ENCODE measurements at places on chromosomes 5 and 9.

- DNase-seq = no peak
- no peak overlapping the region for H3K4me3 ChIP-seq
- no peaks in the 10 kb centered on the region for H3K36me3 ChIP-seq
Measured at GRCh38 chr5:84403773-84404172, 19.1 kb upstream of the EDIL3 start.

DNA sequence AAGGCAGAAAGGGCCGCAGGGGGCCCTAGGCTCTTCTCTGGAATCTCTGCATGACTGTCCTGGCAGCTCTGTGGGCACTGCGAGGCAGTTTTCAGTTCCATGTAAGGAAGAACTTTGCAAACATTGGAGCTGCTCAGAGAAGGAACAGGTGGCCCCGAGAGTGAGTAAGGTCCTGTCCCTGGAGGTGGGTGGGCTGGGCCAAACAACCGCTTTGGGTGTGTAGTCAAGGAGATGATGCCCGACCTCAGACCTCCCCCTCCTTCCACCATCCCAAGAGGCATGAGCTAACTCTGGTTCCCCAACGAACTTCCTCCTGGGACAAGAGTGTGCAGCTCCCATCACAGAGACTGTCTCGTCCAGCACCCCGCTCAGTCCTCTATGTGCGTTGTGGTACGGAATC, 20.5 kb downstream of the CSF1R start:
- H3K4me3 ChIP-seq = no peak overlapping the region
- H3K4me1 ChIP-seq = no peaks in the 10 kb centered on the region
- no peak overlapping the region for H3K27ac ChIP-seq
- H3K27me3 ChIP-seq = no peaks in the 10 kb centered on the region

DNA sequence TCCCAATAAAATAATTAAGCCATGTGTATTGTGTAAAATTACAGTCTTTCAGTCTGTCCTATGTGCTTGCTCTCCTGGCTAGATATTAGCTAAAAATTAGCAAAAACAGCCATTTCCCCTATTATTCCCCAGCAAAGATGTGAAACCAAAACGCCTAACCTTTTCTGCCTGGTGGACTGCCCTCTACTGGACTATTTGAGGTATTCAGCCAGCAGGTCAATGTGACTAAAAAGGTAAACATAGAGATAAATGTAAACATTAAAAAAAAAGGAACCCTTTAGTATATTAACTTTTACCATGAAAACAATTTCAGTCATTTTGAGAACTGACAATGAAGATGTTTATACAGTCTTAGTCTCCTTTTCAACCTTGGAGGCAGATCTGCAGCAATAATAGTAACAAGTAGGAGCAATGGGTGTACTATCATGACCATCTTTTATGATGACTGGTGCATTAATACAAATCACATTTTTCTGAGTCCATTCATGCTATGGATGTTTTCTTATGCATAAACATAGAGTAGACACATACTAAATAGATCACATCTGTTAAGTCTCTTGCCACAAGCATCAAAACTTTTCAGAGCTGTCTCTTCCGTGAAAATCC, 10.1 kb downstream of the ATG12 start:
- peak; percentile 30 for DNase-seq
- peaks cover 42% of the 10 kb centered on the region for H3K36me3 ChIP-seq
- no peaks in the 10 kb centered on the region for H3K27me3 ChIP-seq
- no peak overlapping the region for H3K4me3 ChIP-seq

- no peak for DNase-seq
- no peaks in the 10 kb centered on the region for H3K27me3 ChIP-seq
- H3K36me3 ChIP-seq = no peaks in the 10 kb centered on the region
Measured at GRCh38 chr5:108255468-108255867, 126.4 kb downstream of the FBXL17 start.

GRCh38 chr9:2928411-2928810, 84.5 kb upstream of the PUM3 start:
- no peak overlapping the region for H3K4me3 ChIP-seq
- H3K27me3 ChIP-seq = no peaks in the 10 kb centered on the region
- no peak overlapping the region for H3K27ac ChIP-seq
- no peaks in the 10 kb centered on the region for H3K4me1 ChIP-seq

- H3K36me3 ChIP-seq = no peaks in the 10 kb centered on the region
- no peak overlapping the region for H3K4me3 ChIP-seq
- H3K4me1 ChIP-seq = no peaks in the 10 kb centered on the region
- H3K27ac ChIP-seq = no peak overlapping the region
- peaks cover 6% of the 10 kb centered on the region for H3K27me3 ChIP-seq
- peak; percentile 21 for DNase-seq
Measured at GRCh38 chr5:6419340-6419852, 29.3 kb upstream of the UBE2QL1 start.

DNA sequence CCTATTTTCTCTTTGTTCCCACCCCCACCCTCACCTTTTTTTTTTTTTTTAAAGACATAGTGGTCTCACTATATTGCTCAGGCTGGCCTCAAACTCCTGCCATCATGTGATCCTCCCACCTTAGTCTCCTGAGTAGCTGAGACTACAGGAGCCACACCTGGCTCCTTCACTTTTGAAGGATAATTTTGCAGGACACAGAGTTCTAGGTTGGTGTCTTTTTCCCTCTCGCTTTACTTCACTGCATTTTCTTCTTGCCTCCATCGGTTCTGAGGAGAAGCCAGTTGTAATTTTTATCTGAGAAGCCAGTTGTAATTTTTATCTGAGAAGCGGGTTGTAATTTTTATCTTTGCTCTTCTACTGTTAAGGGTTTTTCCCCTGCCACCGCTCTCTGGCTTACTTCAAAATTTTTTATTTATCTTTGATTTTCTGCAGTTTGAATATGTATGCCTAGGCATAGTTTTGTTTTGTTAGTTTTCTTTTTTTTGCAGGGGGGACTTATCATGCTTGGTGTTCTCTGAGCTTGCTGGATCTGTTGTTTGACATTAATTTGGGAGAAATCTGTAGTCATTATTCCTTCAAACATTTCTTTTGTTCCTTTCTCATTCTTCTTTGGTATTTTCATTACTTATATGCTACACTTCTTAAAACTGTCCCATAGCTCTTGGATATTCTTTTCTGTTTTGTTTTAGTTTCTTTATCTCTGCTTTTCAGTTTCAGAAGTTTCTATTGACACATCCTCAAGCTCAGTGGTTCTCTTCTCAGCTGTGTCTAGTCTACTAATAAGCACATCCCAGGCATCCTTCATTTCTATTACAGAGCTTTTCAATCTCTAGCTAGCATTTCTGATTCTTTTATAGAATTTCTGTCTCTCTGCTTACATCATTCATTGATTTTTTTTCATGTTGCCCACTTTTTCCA, 148.2 kb upstream of the CHD1 start:
- no peaks in the 10 kb centered on the region for H3K27me3 ChIP-seq
- H3K27ac ChIP-seq = no peak overlapping the region
- no peak for DNase-seq
- no peaks in the 10 kb centered on the region for H3K36me3 ChIP-seq

GRCh38 chr5:67154556-67155206, 41.9 kb downstream of the CD180 start:
- no peak overlapping the region for H3K27ac ChIP-seq
- no peaks in the 10 kb centered on the region for H3K4me1 ChIP-seq
- H3K4me3 ChIP-seq = no peak overlapping the region
- H3K27me3 ChIP-seq = no peaks in the 10 kb centered on the region
- H3K36me3 ChIP-seq = peaks cover 43% of the 10 kb centered on the region

DNA sequence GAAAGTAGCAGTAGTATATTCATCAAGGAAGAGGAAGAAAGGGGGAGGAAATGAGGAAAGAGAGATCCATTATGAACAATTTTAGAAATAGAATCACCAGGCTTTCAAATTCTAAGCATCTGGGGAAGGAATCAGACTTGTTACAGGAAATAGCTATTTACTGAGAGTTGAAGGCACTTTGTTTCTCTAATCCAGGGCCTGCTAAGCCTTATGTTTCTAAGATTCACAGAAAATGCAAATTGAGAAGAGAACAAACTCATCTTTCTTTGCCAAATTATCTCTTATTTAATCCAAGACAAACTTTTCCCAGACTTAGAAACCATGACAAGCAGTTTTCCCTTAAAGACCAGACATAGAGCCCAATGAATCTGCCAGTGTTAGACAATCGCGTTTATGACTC, 528.0 kb upstream of the NMUR2 start:
- no peak overlapping the region for H3K27ac ChIP-seq
- no peak overlapping the region for H3K4me3 ChIP-seq
- no peaks in the 10 kb centered on the region for H3K27me3 ChIP-seq

DNA sequence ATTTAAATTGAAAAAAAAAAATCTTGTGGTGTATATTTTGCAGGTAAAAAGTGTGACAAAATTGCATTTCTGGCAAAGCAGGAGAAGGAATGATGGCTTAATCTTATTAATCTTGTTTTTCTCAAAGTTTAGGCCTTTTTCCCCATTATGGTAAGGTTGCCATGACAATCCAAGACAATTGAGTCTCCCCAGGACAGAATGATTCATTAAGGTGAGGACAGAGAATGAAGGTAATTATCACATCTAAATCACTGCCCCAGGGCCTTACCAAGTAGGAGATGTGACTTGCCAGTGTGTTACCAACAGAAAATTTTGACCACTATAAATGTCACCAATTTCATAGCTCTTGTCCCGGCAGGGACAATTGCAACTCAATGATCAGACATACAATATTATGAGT, 439.2 kb downstream of the DNAH5 start:
- no peaks in the 10 kb centered on the region for H3K4me1 ChIP-seq
- DNase-seq = no peak
- no peaks in the 10 kb centered on the region for H3K27me3 ChIP-seq
- no peaks in the 10 kb centered on the region for H3K36me3 ChIP-seq
- H3K4me3 ChIP-seq = no peak overlapping the region
- no peak overlapping the region for H3K27ac ChIP-seq

GRCh38 chr9:35910613-35911359, 1.5 kb downstream of the SPAAR start:
- peak; percentile 57 for DNase-seq
- H3K27me3 ChIP-seq = no peaks in the 10 kb centered on the region
- H3K4me1 ChIP-seq = peaks cover 65% of the 10 kb centered on the region
- no peak overlapping the region for H3K4me3 ChIP-seq

GRCh38 chr9:136077491-136077890, 17.6 kb downstream of the NACC2 start:
- H3K27ac ChIP-seq = no peak overlapping the region
- no peaks in the 10 kb centered on the region for H3K27me3 ChIP-seq
- H3K4me3 ChIP-seq = no peak overlapping the region
- DNase-seq = no peak
- H3K4me1 ChIP-seq = no peaks in the 10 kb centered on the region

GRCh38 chr9:99947395-99947794, 40.9 kb downstream of the STX17 start:
- H3K27ac ChIP-seq = no peak overlapping the region
- H3K4me1 ChIP-seq = no peaks in the 10 kb centered on the region
- peaks cover 4% of the 10 kb centered on the region for H3K36me3 ChIP-seq
- H3K27me3 ChIP-seq = no peaks in the 10 kb centered on the region

DNA sequence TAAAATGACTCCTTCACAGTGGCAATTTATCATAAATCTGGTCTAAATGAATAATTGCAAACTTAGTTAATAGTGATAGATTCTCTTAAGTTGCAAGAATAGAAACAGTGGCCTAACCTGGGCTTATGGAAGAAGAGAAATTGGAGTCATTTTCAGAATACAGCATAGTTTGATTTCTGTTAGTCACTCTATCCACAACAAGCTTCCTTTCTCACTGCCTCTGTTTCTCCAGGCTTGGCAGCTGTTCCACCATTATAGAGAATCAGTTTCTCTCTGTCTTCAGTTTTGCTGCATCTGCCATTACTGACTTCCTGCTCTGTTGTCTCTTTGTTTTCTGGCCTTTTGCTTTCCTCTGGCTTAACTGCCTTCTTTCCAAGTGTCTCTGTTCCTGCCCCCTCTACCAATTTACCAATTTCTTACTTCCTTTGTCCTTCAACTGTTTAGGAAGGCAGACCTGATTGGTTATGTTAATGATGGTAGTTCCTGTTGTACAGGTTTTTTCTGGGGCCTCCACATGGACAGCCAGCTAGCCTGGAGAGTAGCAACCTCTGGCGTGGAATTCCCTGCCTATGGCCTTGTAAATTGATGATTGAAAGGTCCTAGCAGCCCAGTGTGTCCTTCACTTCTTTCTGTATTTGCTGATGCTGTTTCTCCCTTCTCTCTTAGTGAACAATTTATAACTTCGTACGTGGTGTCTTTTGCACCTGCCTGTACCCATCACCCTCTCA, 75.9 kb upstream of the RASGRF2 start:
- H3K4me3 ChIP-seq = no peak overlapping the region
- no peaks in the 10 kb centered on the region for H3K27me3 ChIP-seq
- no peak for DNase-seq
- no peak overlapping the region for H3K27ac ChIP-seq
- H3K36me3 ChIP-seq = no peaks in the 10 kb centered on the region
- H3K4me1 ChIP-seq = peaks cover 12% of the 10 kb centered on the region

DNA sequence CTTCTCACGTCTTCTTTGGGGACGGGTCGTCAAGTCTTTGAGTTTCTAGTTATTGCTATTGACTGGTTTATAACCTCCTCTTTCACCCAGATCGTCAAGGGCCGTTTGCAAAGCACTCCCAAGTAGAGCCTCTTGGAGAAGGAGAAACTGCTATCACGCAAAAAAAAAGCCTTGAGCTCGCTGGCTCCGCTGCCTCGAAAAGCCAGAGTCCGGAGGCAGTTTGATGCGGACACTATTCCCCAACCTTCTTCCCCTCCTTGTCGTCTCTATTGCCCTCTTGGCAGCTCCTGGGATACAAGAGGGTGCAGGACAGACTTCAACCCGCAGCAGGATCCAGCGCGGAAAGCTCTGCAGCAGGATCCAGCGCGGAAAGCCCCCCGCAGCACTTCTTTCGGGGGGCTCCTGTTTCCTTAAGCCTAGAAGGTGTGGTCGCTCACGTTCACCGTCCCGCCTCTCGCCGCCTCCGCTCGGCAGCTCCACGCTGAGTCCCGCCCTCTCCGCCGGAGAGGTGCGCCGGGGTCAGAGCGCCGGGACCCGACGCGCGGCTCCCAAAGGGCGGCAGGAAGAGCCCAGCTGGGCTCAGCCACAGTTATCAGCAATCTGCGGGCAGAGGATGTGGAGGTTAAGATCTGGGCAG, at the start of gene PCDHAC1:
Gene PCDHAC1 (plus strand): TSS at position 494 of the 637 bp plus-strand sequence. CDS start 594 bp downstream, outside the sequence.
- no peaks in the 10 kb centered on the region for H3K36me3 ChIP-seq
- H3K27ac ChIP-seq = no peak within 1 kb of the TSS
- H3K4me1 ChIP-seq = no peaks in the 10 kb centered on the region
- H3K4me3 ChIP-seq = peak within 1 kb of the TSS; percentile 23
- peak; percentile 26 for DNase-seq
- H3K27me3 ChIP-seq = peaks cover 42% of the 10 kb centered on the region

GRCh38 chr9:88691091-88691490, 156.1 kb downstream of the NXNL2 start:
- no peaks in the 10 kb centered on the region for H3K4me1 ChIP-seq
- no peak for DNase-seq
- no peaks in the 10 kb centered on the region for H3K36me3 ChIP-seq
- no peak overlapping the region for H3K27ac ChIP-seq

- peaks cover 2% of the 10 kb centered on the region for H3K4me1 ChIP-seq
- no peak for DNase-seq
- no peak overlapping the region for H3K4me3 ChIP-seq
- no peaks in the 10 kb centered on the region for H3K27me3 ChIP-seq
Measured at GRCh38 chr9:97563458-97564135, 62.1 kb downstream of the TMOD1 start.

- DNase-seq = no peak
- H3K4me1 ChIP-seq = peaks cover 10% of the 10 kb centered on the region
- no peak overlapping the region for H3K4me3 ChIP-seq
- no peaks in the 10 kb centered on the region for H3K36me3 ChIP-seq
Measured at GRCh38 chr5:180206993-180207392, 2.0 kb downstream of the RASGEF1C start.

Data from large intestine (tissue), 12 donors.